Brain (organoid and tissue), 16 donors: ENCODE measurements at places on chromosomes 7 and 10.

GRCh38 chr10:5813091-5813340, 218 bp downstream of the GDI2 start:
- DNase-seq: no peak

- DNase-seq: no peak
Measured at GRCh38 chr7:911791-912480, 35.6 kb downstream of the GET4 start.

GRCh38 chr10:35448687-35449662, 112.7 kb downstream of the CCNY start:
- no peak for DNase-seq

GRCh38 chr7:953547-954327, 743 bp downstream of the ADAP1 start:
- peak; percentile 70 for DNase-seq

DNA sequence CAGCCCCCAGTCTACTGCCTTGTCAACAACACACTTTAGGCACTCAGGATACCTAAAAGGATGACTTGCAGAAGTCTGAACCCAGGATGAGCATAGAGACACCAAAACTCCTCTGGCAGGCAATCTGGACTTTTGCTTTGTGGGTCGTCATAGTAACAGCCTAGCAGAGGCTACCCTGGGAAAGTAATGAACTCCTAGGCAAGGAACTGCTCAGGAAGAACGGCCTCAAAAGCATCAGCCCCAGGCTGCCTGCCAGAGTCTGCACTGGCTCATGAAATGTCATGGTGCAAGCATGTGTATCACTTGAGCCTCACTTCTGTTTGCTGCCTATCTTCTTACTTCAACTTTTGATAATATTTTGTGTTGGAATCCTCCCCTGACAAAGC, 715.1 kb downstream of the GRID1 start:
- peak; percentile 21 for DNase-seq

GRCh38 chr10:63760708-63761047, 239.5 kb downstream of the REEP3 start:
- DNase-seq: no peak

GRCh38 chr10:131021969-131022368, 289.6 kb downstream of the TCERG1L start:
- peak; percentile 26 for DNase-seq

DNA sequence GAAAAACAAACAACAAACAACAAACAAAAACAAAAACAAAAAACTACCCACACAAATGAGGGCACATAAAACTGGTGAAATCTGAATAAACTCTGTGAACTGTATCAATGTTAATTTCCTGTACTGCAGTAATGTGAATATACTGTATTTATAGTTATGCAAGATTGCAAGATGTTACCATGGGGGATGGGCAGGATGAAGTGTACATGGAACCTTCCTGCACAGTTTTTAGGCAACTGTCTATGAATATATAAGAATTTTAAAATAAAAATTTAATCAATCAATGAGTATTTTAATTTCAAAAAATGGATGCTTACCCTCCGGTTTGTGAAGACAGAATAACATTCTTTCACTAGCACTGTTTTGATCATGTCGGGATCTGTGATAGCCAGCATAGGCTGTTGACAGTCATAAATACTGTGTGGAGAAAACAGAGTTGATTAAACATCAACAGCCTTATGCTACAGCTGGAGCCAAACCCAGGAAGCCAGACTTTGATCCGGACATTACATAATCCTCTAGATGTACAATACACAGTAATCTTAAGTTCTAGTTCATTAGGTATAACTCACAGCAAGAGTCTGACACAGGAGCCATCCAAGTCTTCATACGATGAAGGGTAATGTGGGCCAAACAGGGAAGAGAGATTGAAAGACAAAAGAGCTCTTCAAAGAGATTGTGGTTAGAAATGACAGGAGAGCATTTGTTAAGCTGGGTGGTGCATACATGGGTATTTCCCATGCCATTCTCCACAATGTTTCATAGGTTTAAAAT, 14.8 kb downstream of the CYP3A7 start:
- no peak for DNase-seq

- DNase-seq: no peak
Measured at GRCh38 chr10:43866712-43867111, 218.0 kb upstream of the ZNF32 start.

DNA sequence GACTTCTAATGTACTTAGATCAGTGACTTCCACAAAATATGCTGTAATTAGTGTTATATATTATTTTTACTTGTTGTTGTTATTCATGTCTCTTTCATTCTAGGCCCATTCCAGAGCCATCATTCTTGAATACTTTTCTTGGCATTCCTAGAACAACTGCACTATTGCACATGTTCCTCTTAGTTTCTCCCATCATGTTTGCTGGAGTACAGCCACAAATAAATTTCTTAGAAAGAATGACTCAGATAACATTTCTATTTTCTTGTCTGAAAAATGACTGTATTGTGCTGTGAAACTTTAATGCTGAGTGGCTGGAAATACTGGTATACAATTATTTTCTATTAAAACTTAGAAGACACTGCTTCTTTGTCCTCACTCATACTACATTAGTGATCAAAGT, 651.0 kb upstream of the STEAP1 start:
- DNase-seq: no peak

GRCh38 chr7:19090526-19090925, 26.9 kb downstream of the TWIST1 start:
- no peak for DNase-seq

GRCh38 chr10:99569253-99569939, 36.7 kb downstream of the NKX2-3 start:
- DNase-seq: no peak

- no peak for DNase-seq
Measured at GRCh38 chr7:2993868-2994267, 49.8 kb downstream of the CARD11 start.

DNA sequence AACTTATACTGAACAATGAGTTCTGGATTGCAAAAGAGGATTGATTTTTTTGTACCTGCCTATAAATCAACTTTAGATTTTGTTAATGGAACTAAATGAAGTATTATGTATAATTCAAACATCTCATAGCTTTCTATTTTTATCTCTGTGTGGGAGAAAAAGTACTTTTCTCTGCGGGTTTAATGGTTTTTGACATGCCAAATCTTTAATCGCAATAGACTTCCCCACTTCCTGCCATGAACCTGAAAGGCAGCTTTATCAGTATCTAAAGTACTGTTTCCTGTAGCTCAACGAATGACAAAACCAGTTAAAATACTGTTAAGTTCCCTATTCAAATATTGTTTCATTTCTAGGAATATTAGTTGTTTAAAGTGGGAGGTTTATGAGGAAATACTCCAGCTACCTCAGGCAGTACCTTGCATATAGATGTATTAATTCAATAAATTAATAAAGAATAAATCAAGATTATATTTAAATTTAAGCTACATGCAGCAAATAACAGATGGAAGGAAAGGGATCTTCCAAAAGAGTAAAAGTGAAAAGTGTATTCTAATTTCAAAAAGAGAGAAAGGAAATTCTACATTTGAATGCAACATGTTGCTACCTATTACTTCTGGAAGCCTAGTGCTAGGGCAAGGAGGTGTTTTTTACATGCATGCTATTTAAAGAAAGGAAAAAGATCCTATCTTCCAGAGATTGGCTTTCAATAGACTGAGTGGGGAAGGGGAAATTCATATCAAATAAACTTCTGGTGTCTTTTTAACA, 75.9 kb downstream of the SVOPL start:
- DNase-seq: no peak

DNA sequence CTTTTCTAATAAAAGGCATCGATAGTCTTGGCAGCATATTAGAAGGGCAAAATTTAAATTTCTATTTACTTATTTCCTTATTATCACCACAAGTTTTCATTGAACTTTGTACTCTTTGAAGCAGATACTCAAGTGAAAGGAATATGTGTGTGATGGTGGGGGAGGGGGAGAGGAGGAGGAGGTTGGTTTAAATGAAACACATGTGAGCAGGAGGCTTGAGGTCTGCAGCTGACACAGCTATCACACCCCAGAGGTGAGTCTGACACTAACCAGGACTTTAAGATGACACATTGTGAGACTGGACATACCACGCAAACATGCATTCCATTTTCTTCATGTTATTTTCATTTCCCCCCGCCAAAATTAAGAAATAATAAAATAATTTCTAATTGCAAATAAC, 63.3 kb downstream of the CTTNBP2 start:
- no peak for DNase-seq

DNA sequence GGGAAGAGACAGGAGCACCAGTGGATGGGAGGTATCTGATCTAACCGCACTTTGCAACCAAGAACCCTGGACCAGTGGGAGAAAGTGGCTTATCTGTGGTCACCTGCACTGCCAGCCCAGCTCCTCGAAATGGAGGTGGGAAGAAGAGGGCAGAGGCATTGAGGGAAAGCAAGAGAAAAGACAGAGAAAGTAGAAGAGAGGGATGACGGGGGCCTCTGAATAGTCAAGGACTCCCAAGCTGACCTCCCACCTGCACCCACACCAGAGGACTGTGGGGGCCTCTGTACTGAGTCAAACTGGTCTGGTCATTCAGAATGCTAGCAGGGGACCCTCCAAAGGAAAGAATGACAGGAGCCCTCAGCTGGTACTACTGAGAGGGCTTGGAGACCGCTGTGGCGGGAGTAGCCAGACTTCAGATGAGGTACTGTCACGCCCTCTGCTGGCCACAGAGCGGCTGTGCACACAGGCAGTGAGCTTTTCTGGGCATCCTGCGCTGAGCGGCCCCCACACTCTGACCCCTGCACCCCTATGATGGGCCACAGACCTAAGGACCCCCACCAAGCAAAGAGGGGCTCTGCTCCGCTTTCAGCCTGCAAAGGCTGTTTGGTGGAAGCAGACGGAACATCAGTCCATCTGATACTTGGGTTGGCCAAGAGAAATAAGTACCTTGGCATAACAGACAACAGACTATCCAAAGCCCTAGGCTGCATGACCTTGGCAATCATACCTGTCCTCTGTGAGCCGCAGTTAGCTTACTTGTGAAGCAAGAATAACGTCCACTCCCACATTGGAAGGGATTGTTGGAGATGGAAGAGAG, 112.9 kb downstream of the COL13A1 start:
- DNase-seq: peak; percentile 94

GRCh38 chr7:94923412-94923811, 16.0 kb downstream of the PPP1R9A start:
- DNase-seq: no peak

GRCh38 chr10:70518695-70519094, 40.1 kb downstream of the PALD1 start:
- no peak for DNase-seq

DNA sequence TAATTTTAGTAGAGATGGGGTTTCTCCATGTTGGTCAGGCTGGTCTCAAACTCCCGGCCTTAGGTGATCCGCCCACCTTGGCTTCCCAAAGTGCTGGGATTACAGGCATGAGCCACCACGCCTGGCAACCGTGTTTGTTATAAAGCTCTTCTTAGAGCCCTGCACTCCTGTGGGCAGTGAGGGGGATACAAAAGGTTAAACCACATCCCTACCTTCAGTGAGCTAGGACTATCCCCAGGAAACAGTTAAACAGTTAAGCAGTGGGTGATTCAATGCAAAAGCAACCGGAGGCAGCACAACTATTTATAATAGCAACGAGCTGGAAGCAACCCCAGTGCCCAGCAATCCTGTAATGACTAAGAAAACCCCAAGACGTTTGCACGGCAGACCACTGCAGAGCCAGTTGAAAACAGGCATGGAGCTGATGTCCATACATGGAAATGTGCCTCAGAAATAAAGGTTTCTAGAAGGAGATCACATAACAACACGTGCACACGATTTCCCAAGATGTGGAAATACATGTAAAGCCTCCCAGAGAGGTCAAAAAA, 107.2 kb upstream of the LYZL2 start:
- DNase-seq: peak; percentile 18

- DNase-seq: no peak
Measured at GRCh38 chr7:73726083-73726466, 6.6 kb upstream of the STX1A start.

DNA sequence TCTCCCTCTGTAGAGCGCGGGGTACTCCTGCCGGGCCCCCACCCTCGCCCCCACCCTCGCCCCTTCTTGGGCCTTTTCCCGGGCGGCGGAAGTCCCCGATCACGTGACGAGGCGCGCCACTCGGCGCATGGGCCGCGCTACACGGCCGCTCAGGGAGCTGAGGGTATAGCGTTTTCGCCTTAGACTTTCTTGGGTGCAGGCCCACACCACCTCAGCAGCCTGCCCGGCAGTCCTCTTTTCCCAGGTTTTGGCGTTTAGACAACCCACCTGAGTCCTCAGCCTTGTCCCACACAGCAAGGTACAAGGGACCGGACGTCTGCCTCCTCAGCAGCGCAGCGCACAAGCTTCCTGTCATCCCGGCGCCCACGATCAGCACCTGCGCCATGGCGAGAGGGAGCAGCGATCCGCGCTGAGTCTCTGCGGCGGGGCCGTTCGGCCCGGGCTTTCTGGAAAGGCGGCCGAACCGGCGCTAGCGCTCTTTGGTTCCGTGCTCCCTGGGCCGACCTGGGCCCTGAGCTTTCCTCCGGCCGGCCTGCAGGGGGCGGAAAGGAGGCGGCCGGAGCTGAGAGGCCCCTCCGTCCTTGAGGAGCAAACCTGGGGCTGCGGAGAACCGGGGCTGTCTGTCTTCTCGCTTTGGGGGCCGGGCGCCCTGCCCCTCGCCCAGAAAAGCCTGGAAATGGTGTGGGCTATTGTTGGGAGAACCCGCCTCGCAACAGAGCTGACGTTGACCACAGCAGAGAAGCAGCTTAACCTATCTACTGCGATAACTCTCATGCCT, at the start of gene RNLS:
RNLS (minus strand) TSS at position 513 of the 778 bp plus-strand sequence.
- DNase-seq: peak; percentile 88
